Left renal pelvis (tissue), 4 donors: ENCODE measurements at places on chromosomes 12 and 14.
A peak's percentile ranks its signal among the peaks of the same experiment; 100 is the strongest.

GRCh38 chr12:2287151-2287550 lies 234.4 kb downstream of the CACNA1C start:
- no peak for DNase-seq

DNA sequence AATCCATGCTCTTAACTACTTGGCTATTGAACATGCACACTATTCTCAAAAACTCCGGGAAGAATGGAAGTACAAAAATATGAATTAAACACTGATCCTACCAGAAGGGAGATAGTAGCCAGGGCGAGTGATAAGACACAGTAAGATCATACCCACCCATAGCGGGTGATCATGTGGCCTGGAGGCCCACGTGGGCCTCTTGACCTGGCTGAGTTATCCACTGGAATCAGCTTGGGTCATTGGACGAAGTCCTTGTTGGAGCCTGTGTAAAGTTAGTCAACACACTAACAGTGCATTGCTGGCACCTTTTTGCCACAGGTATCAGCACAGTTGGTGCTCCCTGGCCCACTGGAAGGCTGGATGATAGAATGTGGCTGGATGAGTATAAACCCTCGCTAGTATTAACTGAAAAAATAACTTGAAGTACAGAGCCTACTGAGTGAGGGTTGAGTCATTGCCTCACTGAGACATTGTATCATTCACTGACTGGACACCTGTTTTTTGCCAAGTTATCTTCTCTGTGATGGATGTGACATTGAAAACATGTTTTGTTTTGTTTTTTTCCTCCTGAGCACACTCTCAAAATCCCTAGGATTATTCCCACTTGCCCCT lies 149.2 kb upstream of the FUT8 start:
- DNase-seq, result no peak

DNA sequence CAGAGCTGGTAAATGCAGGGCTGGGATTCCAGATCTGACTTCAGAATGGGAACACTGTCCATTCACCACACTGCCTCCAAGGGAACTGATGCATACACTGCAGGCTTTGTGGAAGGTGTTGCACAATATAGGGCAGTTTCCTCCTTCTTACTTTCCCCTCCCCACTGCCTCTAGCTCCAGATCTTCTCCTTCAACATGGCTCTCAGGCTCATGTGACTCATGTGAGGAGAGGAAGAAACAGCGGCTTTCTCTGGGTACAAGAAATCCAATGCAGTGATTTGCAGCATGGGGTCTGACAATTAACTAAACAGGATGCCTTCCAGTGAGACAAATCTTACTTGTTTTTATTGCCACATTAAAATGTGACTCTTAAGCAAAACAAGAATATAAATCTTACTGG lies 447.6 kb upstream of the CCDC196 start:
- DNase-seq, result peak; percentile 41

DNA sequence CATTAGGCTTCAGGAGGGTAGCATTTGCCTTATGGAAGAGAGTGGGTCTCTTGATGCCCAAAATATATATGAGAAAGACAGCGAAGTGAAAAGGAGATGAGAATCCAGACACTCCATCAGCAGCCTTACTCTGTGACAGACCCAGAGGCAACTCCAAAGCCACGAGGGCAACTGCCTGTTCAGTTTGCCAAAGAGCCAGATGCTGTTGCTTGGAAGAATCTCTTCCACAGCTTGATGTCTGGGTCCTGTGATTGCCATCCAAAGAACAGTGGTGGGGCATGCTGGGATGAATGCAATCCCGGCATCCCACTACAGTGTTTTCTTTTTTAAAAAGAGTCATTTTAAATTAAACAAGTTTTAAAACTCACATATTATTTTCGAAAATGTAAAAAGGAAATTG lies 10.9 kb upstream of the OTX2 start:
- no peak for DNase-seq

DNA sequence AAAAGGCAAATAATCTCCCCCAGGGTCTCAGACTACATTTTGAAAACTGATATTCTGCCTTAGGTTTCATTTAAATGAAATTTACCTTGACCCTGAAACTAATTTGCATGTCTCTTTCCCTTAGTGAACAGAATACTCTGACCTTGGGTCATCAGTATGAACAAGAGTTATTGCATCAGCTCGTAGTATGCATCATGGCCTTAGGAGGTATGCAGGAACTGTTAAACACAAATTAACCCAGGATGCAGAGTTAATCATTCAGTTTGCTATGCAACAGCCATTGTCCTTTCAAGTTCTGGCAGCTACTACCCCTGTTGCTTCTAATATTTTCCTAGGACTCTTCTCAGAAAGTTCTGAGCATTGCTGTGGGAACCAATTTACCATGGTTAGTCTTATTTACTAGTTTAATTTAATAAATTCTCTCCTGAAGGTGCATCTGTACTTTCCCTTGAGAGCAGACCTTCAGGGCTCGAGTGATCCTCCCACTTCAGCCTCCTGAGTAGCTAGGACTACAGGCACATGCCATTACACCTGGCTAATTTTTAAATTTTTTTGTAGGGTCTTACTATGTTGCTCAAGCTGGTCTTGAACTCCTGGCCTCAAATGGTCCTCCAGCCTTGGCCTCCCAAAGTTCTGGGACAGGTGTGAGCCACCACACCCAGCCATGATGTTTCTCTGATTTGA lies 126.7 kb downstream of the TTC6 start:
- DNase-seq, result no peak
